ENCODE measurements at places on chromosomes 2 and 18.
A peak's percentile ranks its signal among the peaks of the same experiment; 100 is the strongest.

DNA sequence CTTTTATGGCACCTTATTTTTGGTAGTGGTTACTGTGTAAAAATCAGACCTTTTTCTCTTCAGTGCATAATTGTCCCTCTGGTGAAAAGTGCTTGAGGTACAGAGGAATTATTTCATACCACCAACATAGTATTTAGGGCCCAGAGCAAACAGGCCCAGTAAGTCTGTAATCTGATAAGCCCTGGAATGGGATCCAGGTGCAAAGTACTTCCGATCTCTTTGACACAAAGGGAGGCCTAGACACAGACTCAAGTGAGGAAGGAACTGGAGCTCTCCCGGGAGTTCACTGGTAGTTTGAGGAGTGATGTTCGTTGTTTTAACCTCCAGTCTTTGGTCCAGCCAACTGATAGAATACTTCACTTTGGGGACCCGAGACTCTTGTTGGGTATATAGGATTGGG, 57.4 kb downstream of the RAB31 start:
- DNase-seq, result no peak

GRCh38 chr2:72032481-72033041, 115.1 kb downstream of the CYP26B1 start:
- no peak for DNase-seq

GRCh38 chr2:8544171-8544785, 137.6 kb upstream of the ID2 start:
- no peak for DNase-seq

- DNase-seq, result no peak
Measured at GRCh38 chr18:3005462-3005861, 7.5 kb downstream of the LPIN2 start.

GRCh38 chr2:190599073-190599472, 49.8 kb upstream of the NAB1 start:
- DNase-seq, result no peak

DNA sequence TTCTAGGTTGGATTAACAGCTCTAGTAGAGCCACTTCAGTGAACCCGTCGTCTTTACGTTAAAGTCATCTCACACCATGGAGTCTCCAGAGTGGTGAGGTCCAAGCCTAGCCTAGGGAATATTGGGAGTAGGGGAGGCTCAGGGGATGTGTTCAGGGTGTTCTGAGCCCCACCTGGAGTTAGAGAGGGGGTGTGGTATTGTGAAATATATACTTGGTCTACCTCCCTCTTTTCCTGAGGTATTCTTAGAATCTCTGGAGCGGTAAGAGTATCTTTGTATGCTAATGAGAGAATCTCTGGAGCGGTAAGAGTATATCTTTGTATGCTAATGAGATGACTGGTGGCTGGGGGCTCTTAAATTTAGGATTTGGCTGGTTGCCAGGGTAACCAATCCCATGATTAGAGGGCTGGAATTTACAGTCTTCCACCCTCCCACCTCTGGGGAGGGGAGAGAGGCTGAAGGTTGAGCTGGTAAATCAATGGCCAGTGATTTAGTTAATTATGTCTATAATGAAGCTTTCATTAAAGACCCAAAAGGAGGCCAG, 69.5 kb downstream of the INPP4A start:
- DNase-seq, result no peak

DNA sequence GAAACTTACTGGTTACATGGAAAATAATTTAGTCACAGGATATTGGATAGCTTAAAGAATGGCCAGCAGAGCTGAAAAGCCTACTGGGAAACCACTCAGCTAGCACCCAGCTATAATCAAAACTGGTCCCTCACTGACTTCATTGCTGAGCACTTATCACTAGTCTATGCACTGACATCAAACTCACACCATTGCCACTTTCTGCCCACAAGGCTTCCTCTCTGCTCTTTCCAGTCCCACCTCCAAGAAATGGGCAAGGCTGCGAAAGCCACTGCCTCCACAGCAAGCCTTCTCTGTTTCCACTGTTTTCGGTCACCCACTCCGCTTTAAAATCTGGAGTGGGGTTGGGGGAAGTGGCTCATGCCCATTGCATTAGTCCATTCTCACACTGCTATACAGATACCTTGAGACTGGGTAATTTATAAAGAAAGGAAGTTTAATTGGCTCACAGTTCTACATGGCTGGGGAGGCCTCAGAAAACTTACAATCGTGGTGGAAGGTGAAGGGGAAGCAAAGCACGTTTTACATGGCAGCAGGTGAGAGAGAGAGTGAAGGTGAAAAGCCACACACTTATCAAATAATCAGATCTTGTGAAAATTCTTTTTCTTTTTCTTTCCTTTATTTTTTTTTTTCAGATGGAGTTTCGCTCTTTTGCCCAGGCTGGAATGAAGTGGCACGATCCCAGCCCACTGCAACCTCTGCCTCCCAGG, 77.0 kb upstream of the CERS6 start:
- DNase-seq, result no peak

DNA sequence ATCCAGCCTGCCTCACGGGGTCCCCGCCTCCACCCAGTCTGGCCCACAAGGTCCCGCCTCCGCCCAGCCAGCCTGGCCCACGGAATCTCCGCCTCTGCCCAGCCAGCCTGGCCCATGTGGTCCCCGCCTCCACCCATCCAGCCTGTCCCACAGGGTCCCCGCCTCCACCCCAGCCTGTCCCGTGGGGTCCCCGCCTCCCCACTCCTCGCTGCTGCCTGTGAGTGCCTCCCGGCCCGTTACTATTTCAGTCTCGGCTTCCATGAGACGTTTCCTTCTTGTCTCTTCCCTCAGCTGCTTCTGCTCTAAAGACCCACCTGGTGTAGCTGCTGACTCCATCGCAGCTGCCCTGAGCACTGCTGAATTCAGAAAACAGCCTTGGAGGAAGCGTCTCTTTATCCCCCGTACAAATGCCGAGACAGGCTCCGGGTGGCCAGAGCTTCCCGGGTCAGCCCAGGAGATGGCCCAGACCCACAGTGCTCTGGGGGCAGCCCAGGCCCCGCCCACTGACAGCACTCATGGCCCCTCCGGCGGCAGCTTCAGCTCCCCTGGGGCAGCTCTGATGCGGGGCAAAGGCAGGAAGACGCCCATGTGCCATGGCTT, 69.8 kb downstream of the NFATC1 start:
- no peak for DNase-seq

GRCh38 chr2:45069684-45070083, 60.4 kb upstream of the SIX2 start:
- no peak for DNase-seq

DNA sequence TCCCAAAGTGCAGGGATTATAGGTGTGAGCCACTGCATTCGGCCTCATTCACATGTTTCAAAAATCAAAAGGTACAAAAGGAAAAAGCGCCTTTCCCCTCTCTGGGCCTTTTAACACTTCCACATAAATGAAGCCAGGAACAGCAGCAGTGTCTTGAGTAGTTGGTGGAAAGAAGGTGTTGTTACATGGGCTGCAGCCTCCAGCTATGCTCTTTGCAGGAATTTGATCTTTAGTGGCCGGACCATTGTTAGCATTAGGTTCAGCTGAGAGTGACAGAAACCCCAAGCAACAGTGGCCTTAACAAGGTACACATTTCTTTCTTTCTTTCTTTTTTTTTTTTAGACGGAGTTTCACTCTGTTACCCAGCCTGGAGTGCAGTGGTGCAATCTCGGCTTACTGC, 59.1 kb downstream of the HS6ST1 start:
- no peak for DNase-seq

DNA sequence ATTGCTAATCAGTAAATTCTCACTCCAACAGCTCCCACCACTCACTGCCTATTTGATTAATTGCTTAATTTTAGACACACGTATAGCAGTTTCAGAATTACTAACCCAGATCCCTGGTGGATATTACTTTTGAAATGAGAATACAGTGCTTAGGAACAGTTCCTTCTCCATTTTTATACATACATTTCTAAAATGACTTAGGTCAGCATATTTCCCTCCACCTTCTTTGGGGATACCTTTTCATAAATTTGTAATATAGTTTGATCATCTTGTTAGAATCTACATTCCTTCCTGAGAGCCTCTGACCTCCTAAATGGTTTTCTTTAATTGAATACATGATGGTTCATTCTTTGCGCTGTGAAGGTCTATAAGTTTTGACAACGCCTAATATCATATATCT, 279.8 kb upstream of the NETO1 start:
- no peak for DNase-seq

- DNase-seq, result no peak
Measured at GRCh38 chr2:85999061-85999831, 106.4 kb downstream of the POLR1A start.

GRCh38 chr18:23864624-23865023, 149.9 kb upstream of the TTC39C start:
- DNase-seq, result no peak

DNA sequence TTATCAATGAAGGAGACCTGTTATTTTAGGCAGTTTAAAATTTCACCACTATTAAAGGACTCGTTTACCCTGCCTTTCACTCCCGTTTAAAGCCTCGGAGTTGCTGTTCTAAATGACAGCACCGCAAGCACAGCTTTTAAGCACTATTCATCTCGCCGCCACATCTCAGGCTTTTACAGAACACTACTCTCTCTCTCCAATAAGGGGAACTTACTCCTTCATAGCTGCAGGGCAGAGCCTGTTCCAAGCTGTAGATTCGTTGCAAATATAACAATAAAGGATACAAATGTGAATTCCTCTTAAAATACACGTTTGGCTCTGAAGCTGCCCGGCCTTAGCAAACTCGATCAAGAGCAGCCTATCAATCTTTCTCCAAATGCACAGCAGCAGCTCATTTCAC, 271.8 kb downstream of the ZNF521 start:
- no peak for DNase-seq

DNA sequence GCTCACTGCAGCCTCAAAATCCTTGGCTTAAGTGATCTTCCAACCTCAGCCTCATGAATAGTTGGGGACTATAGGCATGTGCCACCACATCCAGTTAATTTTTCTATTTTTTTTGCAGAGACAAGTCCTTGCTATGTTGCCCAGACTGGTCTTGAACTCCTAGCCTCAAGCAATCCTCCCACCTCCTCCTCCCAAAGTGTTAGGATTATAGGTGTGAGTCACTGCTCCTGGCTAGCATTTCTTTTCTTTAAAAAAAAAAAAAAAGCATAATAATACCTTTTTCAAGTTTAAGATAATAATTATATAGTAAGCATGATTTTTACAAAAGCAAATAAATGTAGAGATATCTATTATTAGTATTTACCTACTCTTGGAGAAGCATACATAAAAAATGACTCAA, 36.1 kb downstream of the PPP4R1 start:
- no peak for DNase-seq

GRCh38 chr18:77063260-77063659, 69.3 kb downstream of the MBP start:
- DNase-seq, result peak; percentile 41

DNA sequence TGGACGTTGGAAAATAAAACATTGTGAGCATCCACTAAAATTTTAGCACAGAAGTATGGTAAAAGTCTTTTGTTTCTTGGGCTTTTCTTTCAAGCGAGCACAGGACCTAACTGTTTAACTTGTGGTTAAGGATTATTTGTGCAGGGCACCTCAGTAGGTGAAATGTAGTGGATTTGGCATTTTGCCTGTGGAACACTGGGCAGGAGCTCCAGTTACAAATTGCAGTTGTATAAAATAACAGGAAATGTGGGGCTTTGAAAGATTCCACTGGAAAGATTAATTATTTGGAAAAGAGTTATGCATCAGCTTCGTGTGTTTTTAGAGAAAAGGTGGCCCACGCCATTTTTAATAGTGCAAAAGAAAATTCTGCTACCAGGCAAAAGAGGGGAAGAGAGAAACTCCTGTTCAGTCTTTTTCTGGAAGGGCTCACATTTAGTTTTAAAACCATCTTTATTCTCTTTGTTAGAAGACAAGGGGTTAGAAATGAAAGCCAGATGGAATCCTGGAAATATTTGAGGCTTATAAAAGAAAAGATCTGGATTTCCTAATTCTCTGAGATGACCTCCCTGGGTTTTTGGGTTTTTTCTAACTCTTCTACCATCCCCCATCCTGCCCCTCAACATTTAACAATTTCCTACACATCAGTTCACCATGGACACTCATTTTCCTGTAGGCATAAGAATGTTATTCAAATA, 144.3 kb upstream of the SERTAD2 start:
- DNase-seq, result no peak

- DNase-seq, result no peak
Measured at GRCh38 chr2:15693382-15693781, 101.7 kb downstream of the DDX1 start.

- DNase-seq, result no peak
Measured at GRCh38 chr2:192267484-192267883, 72.8 kb upstream of the TMEFF2 start.

- no peak for DNase-seq
Measured at GRCh38 chr18:8623549-8624106, 14.4 kb downstream of the RAB12 start.

DNA sequence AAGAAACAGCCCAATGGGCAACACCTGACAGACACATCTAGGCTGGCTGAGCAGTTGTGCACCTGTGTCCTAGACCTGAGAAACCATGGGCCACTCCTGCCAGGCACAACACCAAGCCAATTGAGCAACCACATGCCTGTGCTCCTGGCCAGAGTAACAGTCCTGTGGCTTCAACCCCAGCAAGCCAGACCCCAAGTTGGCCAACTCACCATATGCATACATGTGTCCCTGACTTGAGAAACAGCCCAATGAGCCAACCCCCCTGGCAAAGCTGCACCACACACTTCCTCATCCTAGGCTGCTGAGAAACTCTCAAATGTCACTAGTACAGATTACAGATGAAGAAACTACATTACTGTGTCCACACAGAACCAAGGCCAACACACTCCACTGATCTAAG, 36.6 kb downstream of the USP34 start:
- no peak for DNase-seq

GRCh38 chr2:54052825-54053718, 62.3 kb upstream of the ACYP2 start:
- DNase-seq, result no peak

DNA sequence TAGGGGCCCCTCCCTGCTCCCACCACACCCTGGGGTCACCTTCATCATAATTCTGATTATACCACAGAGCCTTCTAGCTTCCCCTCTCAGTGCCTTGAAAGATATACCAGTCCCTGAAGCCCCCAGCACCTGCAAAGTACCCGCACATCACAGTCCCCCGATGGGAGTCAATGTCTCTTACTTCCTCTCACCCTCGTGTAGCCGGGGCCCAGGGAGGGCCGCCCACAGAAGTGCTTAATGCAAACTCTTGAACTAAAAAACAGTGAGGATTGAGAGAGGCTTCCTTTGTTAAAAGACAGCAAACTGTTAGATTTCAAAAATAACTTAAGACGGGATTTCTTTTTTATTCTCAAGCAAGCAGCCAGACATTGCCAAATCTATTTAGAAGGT, 76.5 kb downstream of the SFXN5 start:
- DNase-seq, result no peak

GRCh38 chr2:59149271-59149670, 908.1 kb upstream of the FANCL start:
- DNase-seq, result no peak

GRCh38 chr2:239650674-239651073, 249.9 kb upstream of the HDAC4 start:
- DNase-seq, result no peak

DNA sequence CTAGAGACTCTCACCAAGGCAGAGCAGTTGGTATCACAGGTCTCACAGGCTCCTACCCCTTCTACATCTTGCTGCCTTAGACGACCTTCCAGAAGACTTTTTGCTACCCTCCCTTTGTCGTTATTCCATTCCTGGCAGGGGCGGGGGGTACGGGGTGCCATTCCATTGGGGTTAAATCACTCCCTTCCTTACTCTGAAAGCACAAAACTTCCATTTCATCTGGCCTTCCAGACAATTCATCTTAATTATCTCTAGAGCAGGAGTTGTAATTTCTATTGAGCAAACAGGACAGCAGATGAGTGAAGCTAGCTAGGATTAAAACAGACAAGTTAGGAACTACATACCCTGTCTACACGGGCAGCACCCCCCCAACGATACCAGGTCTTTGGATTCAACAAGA, 276.2 kb upstream of the TANK start:
- DNase-seq, result no peak

- no peak for DNase-seq
Measured at GRCh38 chr2:143429932-143430679, 300.9 kb downstream of the ARHGAP15 start.
